Activated CD4-positive, alpha-beta T cell treated with anti-CD3 and anti-CD28 coated beads, Interleukin-2, Interleukin-6, amounts not matched to agents 100 ng/mL and 50 ng/mL, durations not matched to agents 16 hours and 8 hours (primary cell): ENCODE measurements at places on chromosomes 4 and X.

GRCh38 chr4:124555959-124556358 is 156.6 kb downstream of the ANKRD50 start:
- DNase-seq = no peak

DNA sequence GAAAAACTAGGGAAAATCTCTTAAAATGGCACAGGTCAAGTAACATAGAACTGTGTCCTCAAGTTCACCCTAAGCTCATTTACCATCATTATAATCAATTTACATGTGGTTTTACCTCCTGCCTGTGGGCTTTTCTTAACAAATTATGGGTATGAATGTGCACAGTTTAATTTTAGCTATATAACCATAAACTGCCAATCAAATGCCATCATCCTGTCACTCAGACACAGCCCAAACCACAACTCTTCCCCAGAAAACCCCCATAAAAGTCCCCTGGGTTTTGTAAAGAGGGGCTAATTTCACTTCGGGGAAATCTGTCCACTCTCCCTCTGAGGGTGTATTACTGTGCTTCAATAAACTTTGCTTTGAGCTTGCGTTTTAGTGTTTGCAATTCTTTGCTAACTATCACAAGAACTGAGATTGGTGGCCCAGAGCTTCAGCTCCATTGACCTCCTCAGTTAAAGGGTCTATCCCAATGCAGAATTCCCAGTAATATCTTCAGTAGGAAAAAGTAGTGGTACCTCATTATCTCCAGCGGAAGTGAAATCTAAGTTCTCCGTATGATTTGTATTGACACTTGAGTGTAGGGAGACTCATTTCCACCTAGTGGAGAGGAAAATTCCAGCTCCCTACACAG is 394.6 kb downstream of the SPOCK3 start:
- no peak for DNase-seq

- DNase-seq = no peak
Measured at GRCh38 chr4:5019796-5020195, 538 bp upstream of the CYTL1 start.

DNA sequence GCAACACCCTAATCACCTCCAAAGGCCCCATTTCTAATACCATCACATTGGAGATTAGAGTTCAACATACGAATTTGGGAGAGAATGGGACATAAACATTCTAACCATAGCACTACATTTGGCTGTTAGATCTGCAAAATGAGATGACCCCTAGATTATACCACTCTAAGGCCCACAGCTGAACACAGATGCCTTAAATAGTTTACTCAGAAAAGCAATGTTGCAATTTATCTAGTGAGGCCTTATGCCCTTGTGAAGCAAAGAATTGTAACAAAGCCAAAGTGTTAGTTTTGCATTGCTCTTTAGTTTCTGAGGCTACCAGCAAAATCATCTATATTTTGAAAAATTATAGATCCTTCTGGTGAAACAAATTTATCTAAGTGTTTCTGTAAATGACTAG is 31.6 kb upstream of the ARHGEF6 start:
- no peak for DNase-seq

DNA sequence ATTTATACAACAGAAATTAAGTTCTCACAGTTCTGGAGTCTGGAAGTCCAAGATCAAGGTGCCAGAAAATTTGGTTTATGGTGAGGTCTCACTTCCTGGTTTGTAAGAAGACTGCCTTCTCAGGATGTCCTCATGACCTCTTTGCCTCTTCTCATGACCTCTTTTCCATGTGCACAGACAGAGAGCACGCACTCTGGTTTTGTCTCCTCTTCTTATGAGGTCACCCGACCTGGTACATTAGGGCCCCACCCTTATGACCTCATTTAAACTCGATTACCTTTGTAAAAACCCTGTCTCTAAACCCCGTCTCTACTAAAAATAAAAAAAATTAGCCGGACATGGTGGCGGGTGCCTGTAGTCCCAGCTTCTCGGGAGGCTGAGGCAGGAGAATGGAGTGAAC is 155.9 kb downstream of the KIT start:
- no peak for DNase-seq

DNA sequence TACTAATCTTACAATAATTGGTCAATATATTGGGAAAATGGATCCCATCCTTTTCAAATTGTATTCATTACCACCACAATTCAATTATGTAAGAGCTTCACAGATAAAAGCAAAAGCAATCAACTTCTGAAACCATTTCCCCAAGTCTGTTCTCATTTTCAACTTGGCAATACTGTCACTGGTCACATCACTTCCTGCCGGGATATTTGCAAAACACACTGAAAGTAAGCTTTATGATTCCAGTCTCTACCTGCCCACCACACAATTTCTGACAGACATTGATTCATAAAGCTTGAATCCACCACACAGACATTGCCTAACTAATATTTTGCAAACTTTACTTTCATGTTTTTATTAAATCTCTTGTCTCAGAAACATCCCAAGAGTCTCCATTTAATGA is 53.6 kb downstream of the LIN54 start:
- peak; percentile 11 for DNase-seq

DNA sequence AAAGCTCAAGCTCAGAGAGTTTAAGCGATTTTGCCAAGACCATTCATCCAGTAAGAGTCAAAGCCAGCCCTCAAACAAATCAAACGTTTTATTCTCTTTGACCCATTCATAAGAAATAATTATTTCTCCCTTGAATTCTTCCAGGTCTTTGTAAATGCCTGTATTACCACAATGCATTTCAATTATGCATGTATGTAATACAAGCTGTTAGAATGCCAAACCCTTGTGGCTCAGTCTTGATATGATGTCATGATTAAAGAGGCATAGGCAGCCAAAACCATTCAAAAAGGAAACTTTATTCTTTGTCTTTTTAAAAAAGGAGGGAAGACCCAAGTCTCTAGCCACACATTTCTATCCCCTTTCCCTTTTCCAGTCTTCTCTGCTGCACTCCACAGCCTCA is 56.5 kb upstream of the PGM2 start:
- DNase-seq = no peak

- DNase-seq = no peak
Measured at GRCh38 chrX:261919-262352, 19.2 kb upstream of the PLCXD1 start.

- no peak for DNase-seq
Measured at GRCh38 chr4:162017863-162018262, 145.9 kb downstream of the FSTL5 start.

- peak; percentile 76 for DNase-seq
Measured at GRCh38 chr4:242121-242848, 63.0 kb downstream of the ZNF732 start.

DNA sequence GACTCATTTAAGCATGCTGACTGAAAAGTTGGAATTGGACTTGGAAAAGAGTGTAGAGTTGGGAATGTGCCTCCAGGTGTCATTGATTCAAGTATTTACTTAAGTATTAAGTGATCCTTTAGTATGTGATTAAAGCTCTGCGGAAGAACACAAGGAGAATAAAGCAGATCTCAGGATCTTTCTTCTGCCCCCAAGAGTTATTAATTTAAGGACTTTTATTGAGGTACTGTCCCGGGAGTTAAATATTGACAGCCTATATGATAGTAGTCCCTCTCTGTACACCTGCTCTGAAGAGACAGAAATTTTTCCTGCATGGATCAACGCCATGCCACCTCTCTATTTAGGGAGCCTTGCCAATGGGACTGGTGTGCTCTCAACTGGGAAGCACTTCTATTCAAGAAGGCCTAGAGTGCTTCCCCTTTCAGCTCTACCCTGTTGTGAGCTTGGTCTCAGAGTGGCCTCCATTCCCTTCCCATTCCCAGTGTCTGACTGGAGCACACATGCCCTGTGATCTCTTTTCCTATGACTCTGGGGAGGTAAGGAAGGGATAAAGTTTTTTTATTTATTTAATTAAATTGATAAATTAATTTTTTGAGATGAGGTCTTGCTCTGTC is 75.9 kb downstream of the SHISA3 start:
- DNase-seq = no peak

- no peak for DNase-seq
Measured at GRCh38 chr4:170599894-170600293, 510.1 kb upstream of the AADAT start.

GRCh38 chrX:32524385-32524784 is 687.0 kb downstream of the DMD start:
- no peak for DNase-seq

DNA sequence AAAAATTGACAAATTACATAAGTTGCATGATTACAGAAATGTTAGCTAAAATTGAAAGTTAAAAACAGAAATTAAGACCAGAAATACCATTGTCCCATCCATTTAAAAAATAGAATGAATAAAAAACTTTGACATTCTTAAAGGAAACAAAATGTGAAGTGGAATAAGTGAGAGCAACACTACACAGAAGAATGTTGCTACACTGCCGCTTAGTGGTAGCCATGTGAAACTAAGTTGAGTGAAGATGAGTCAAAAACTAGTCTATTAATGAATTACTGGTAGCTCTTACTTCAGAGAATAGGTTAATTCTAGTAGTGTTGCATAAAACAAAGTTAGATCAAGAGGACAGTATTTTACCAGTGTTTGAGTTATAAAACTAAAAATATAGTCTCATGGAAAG is 571.0 kb upstream of the KLHL4 start:
- peak; percentile 35 for DNase-seq

DNA sequence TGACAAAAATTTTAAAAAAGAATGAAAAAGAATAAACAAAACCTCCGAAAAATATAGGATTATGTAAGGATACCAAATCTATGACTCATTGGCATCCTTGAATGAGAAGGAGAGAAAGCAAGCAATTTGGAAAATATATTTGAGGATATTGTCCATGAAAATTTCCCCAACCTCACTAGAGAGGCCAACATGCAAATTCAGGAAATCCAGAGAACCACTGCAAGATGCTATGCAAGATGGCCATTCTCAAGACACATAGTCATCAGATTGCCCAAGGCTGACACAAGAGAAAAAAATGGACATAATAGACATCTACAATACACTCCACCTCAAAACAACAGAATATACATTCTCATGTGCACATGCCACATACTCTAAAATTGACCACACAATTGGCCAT is 135.9 kb upstream of the SPANXB1 start:
- no peak for DNase-seq
